ENCODE measurements at places on chromosomes 3 and 15.

- no peak for DNase-seq
Observed at GRCh38 chr3:60323651-60324050, 927.6 kb downstream of the FHIT start.

- peak; percentile 17 for DNase-seq
Observed at GRCh38 chr15:34650177-34650576, 66.7 kb upstream of the GOLGA8B start.

GRCh38 chr3:187084126-187084525 lies 55.2 kb downstream of the RPL39L start:
- DNase-seq = no peak

GRCh38 chr3:141250342-141250741 lies 18.7 kb downstream of the PXYLP1 start:
- DNase-seq = no peak

DNA sequence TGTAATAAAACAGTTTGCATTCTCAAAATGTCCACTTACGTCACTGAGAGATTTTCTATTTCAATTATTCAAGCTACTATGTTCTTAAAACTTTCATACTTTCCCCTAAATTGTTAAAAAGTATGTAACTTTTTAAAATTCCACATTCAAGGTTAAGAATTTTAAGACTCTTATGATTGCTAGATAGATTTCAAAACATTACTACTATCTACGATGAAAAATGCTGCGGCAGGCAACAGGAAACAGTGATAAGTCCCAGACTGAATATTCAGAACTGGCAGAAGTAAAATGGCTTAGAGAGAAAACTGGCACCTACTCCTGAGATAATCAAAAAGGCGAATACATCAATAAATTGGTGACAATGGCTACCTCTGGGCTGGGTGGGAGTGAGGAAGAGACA lies 16.2 kb downstream of the ATP13A3 start:
- DNase-seq = no peak

DNA sequence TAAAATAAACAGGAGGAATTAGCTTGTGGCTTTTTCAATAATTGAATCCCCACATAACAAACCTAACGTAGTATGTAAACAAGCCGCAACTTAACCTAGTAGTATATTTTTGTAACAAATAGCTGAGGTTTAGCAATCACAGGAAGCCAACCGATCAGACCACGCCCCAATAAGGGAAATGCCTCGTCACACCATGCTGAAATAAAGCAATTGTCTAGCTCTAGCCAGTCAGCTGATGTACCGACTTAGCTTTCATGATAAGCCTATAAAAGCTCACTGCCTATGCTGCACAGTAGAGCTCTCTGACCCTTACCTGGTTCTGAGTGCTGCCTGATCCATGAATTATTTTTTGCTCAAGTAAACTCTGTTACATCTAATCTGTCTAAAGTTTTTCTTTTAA lies 208.9 kb downstream of the ROBO1 start:
- DNase-seq = no peak

DNA sequence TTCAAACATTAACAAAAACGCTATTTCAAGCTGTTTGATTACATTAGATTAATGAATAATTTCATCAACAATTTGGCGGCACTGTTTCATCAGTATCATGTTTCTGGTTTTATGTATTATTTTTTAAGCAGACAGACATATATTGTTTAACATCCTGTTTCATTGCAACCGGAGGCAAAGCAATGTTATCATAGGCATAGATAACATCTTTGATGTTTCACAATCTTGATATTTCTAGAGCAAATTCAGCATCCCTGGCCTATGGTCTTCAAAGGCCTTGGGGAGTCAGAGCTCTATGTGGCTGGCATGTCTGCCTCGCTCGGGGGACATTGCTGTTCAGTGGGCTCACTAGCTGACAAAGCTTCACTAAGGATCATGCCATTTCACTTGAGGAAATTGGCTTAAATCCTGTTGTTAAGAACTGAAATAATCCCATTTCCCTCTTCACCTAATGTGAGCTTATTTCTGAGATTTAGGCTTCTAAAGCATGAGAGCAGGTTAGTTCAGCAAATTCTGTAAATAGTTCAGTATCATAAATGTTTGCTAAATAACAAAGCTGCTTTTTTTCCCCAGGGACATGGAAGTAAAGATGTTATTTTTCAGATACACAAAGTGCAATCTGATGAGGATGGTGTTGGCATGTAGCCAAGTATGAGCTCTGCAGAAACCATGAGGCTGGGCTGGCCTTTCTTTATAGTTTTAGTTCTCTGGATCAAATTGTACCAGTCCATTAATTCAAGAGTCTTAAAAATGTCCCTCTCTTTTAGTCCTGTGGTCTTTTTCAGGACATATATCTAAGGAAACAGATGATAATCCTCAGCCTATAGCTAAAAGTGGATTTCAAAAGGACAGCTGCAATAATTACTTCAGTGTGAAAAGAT lies 941.4 kb downstream of the PLOD2 start:
- no peak for DNase-seq

- DNase-seq = no peak
Observed at GRCh38 chr15:88043396-88043795, 213.1 kb downstream of the NTRK3 start.
